Gastrocnemius medialis (tissue), 4 donors: ENCODE measurements at places on chromosomes 16 and 17.

- DNase-seq = peak; percentile 63
Measured at GRCh38 chr17:6456914-6457687, 12.8 kb downstream of the PIMREG start.

- DNase-seq = no peak
Measured at GRCh38 chr17:79537061-79537460, 73.8 kb downstream of the RBFOX3 start.

- no peak for DNase-seq
Measured at GRCh38 chr16:65061935-65062518, 59.8 kb downstream of the CDH11 start.

GRCh38 chr16:12111223-12111622 is 134.7 kb downstream of the SNX29 start:
- DNase-seq = no peak

GRCh38 chr16:84544031-84544773 is 39.7 kb upstream of the MEAK7 start:
- DNase-seq = no peak
